ENCODE measurements at places on chromosomes 7 and 10. TPM values are rescaled to one million over a fixed set of nuclear protein-coding genes. Genes with fewer than 3 reads are reported as not detected.
A peak's percentile ranks its signal among the peaks of the same experiment; 100 is the strongest.

DNA sequence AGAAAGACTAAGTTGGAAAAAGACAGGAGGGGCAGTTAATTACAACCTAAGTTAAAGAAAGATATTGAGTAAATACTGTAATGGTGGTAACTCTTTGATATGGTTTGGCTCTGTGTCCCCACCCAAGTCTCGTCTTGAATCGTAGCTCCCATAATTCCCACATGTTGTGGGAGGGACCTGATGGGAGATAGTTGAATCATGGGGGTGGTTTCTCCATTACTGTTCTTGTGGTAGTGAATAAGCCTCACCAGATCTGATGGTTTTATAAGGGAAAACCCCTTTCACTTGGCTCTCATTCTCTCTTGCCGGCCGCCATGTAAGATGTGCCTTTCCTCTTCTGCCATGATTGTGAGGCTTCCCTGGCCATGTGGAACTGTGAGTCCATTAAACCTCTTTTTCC, 143.8 kb downstream of the GRK5 start:
- DNase-seq = no peak

DNA sequence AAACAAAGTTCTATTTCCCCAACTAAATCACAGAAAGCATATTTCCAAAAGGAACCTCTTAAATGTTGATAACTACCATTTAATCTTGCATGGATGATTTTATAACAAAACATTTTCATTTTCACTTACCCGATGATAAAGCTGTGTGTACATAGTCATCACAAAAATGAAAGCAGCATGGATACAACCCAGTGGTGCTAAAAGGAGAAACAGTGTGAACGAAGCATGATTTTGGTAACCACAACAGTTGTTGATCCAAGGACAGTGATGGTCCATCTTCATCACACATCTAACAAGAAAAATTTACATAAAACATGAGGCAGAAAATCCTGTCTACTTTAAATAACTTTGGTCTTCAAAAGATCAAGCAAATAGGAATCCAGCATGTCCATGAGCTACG, 4.7 kb downstream of the ZDHHC6 start:
- no peak for DNase-seq

GRCh38 chr10:112803961-112804401, 146.1 kb upstream of the TCF7L2 start:
- DNase-seq = no peak

- no peak for DNase-seq
Measured at GRCh38 chr10:28317760-28318159, 14.9 kb upstream of the MPP7 start.

DNA sequence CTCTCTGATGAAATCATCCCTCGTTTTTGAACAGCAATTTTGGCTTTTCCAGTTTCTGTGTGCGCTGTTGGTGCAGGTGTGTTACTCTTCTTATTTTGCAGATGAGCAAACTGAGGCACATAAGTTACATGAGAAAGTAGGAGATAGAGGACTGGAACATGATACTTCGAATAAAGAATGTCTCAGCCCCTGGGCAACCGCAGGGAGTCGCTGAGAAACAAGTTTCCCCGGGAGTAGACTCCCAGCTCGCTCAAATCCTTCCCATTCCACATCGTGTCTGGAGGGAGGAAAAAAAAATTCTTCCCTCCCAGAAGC, 18.0 kb downstream of the MXI1 start:
- DNase-seq = no peak

DNA sequence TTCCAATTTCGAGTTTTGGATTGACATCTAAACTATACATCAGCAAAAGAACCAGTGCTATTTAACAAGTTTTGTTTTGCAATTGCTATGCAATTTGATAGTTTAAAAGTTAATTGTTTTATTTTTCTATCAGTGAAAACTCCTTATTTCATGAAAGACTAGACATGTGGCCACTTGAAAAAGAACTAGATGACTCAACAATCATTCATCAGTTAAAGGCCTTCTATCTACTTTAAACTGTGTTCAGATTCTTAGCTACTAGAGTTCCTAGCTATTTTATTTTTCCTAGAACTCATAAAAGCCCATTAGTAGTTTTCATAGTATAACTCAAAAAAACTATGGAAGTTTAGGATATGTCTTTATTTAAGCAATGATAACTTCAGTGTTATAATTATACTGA, 104.6 kb upstream of the LSM8 start:
- no peak for DNase-seq

- no peak for DNase-seq
Measured at GRCh38 chr7:72435366-72435765, 23.2 kb upstream of the CALN1 start.

DNA sequence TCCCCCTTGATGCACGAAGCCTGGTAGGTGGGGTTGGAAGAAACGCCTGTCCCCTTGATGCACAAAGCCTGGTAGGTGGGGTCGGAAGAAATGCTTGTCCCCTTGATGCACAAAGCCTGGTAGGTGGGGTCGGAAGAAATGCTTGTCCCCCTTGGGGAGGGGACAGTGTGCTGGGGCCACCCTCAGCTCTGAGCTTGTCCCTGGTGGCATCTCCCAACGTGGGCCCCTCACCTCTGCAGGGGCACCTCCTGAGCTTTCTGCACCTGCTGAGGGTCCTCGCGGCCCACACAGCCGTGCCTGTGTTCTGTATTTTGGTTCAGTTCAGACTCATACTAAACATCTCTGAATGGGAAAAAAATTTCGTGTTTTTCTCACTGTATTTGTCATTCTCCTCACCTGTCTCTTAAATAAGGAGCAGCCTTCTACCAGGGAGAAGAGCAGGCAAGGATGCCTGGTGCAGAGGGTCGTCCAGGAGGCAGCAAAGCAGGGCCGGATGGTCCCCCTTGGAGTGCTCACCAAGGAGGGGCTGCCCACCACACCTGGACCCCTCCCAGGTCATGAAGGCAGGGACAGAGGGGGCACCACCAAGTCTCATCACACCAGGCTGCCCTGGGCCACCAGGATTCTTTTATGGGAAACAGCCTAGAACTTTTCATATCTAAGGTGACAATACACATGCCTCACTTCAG, 24.7 kb downstream of the VIPR2 start:
- DNase-seq = no peak

DNA sequence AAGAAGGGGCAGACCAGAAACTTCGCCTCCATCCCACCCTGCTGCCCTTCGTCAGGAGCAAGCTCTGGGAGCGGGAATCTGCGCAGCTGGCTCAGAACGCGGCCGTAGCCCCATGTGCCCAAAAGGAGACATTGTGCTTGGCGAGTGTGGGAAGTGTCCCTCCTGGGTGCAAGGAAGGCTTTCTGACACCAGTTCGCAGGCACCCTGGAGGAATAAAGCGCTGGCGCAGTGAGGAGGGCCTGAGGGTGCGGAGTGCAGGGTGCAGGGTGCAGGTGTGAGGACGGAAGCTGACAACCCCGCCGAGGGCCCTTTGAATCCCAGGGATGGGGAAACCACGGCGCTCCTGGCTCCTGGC, 811 bp downstream of the SLIT1 start:
- DNase-seq = no peak

GRCh38 chr10:11473128-11473760, 138.2 kb downstream of the USP6NL start:
- no peak for DNase-seq

DNA sequence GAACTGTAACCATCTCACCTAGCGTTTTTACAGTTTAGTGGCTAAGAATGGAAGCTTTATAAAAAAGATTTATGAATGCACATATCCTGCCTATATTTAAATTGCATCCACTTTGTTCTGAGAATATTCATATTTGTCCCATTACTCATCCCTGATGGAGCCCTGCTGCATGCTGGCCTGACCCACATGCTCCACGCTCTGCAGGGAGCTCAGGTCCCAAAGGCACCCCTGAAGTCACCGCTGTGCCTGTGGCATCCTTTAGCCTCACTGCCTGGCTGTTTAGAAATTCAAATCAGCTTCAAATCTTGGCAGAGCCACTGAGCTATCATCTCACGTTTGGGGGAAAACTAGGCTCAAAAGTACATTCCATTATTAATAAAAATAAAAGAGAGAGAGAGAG, 24.4 kb downstream of the C10orf90 start:
- peak; percentile 39 for DNase-seq

GRCh38 chr10:72303424-72304128, 29.9 kb downstream of the DDIT4 start:
- no peak for DNase-seq

DNA sequence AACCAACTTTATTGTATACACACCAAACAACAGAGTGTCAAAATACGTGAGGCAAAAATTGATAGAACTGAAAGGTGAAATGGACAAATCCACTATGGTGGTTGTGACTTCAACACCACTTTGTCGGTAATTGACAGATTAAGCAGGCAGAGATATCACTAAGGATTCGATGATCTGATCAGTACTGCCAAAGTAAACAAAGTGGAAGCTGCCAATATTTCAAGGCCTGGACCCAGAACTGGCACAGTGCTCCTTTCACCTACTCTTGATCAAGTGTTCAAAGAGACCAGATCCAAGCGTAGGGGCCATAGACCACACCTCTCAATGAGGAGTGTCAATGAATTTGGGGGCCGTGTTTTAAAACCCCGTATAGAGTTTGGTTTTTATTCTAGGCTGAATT, 167.0 kb downstream of the CDK14 start:
- DNase-seq = no peak

DNA sequence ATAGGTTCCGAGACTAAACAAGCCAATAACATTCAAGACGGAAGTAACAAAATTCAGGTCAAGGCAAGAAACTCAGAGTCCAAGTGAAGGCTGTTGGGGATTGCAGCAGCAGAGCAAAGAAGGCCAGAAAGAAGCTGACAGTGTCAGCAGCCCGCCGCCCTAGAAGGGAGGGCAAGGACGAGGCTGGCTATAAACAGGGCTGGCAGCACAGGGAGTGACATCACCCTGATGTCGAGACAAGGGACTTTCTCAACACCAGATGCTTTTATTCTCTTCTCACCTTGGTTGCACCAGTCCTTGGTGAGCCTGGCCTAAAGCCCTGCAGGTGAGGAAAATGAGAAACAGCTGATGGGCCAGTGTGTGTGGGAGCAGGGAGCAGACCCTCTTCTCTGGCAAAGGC, 687.7 kb upstream of the NRP1 start:
- DNase-seq = no peak

GRCh38 chr10:131915990-131916766, 15.4 kb downstream of the PPP2R2D start:
- no peak for DNase-seq

- DNase-seq = peak; percentile 5
Measured at GRCh38 chr10:111076682-111077478, at the start of gene ADRA2A. Gene ADRA2A, plus strand, starts transcription at chr10:111077029. Its CDS starts 968 bp downstream, at chr10:111077997.

GRCh38 chr10:72024596-72024995, 60.4 kb downstream of the CHST3 start:
- no peak for DNase-seq

DNA sequence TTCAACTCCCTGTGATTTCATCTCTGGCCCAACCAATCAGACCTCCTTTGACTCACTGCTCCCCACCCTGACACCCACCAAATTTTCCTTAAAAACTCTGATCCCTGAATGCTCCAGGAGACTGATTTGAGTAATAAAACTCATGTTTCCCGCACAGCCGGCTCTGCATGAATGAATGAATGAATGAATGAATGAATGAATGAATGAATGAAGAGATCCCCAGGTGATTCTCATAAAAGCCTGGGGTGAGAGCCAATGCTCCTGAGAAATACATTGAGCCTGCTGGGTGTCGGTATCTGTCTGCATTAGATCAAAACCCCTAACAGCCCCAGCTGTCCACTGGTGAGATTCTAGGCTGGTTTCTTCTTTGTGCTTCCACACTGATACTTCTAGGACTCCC, 58.7 kb downstream of the HTR7 start:
- no peak for DNase-seq

GRCh38 chr7:106010866-106011265, 47.8 kb downstream of the CDHR3 start:
- DNase-seq = no peak

GRCh38 chr10:109996766-109997171, 11.0 kb upstream of the ADD3 start:
- no peak for DNase-seq

DNA sequence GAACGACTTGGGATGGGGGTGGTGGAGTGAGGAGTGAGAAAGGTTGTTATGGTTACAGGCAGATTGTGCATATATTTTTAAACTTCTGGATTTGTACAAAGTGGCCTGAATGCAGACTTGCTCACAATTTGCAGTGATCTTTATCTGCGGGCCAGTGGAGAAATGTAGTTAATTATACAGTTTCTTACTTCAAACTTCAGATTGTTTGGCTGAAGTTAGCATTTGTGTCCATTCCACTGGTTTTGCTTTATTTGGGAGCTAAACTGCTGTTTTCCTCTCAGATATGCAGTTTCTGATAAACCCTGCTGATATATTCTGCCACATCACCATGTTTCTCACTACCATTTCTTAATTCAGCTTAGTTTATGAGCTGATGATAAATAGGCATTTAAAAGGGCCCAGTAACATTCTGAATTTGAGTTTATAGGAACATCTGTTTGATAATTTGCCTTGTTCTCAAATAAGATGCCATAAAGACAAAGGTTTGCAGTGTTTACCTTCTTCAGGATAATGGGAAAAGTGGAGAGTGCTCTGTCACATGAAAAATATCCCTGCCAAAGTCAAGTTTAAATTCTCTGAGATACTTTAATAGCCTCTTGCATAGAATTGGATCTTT, 170.1 kb downstream of the ST7 start:
- DNase-seq = no peak

DNA sequence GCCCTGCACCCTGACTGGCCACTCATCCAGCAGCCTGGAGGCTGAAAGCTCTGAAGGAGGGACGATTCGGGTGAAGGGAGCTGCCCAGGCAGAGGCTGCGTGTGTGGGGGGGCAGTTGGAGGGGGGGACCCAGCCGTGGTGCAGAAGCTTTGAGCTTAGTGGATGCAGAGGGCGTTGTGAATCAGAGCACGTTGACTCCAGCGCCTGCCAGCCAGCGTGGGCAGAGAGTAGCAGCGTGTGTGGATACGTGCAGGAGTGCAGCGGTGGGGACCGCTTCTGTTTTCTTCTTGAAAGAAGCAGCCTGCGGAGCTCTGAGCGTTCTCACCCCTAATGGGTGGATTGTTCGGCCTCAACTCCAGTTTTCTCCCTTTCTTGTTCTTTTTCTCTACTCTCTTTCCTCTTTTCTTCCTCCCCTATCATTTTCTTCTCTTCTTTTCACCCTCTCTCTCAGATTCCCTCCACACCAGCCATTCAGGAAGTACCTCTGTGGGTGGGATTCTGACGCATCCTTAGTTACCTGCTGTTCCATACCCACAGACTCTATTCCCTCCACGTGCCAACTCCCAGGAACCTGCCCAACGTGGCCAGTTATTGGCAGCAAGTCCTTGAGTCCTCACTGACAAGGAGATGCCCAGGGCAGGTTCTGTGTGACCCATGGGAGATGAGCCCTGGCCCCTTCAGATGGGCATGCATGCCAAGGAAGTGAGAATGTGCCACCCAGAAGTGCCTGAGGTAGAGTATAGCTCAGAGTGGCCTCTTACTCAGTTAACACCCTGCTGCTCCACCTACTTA, 47.4 kb downstream of the SORCS3 start:
- DNase-seq = no peak

- DNase-seq = peak; percentile 6
Measured at GRCh38 chr7:93715234-93715633, 140.7 kb upstream of the CALCR start.

CC2D2B gene
- polyA plus RNA-seq = 0.07 TPM

PNLIP gene
- not detected for polyA plus RNA-seq

TUBAL3 gene
- 0.35 TPM for polyA plus RNA-seq

ACSL5 gene
- not detected for polyA plus RNA-seq

CLRN3 gene
- polyA plus RNA-seq = not detected

ACTL6B gene
- not detected for polyA plus RNA-seq

FANK1 gene
- 3.3 TPM for polyA plus RNA-seq

SRRM3 gene
- polyA plus RNA-seq = 1.3 TPM

PRKCQ gene
- polyA plus RNA-seq = 4.1 TPM

TAC1 gene
- not detected for polyA plus RNA-seq

CRYGN gene
- not detected for polyA plus RNA-seq

KCNIP2 gene
- polyA plus RNA-seq = 0.45 TPM

CALML3 gene
- polyA plus RNA-seq = 4.5 TPM

SPDYE2B gene
- not detected for polyA plus RNA-seq

SPACDR gene
- polyA plus RNA-seq = 1.1 TPM

TBATA gene
- not detected for polyA plus RNA-seq
